ENCODE measurements at places on chromosomes 4 and X.

DNA sequence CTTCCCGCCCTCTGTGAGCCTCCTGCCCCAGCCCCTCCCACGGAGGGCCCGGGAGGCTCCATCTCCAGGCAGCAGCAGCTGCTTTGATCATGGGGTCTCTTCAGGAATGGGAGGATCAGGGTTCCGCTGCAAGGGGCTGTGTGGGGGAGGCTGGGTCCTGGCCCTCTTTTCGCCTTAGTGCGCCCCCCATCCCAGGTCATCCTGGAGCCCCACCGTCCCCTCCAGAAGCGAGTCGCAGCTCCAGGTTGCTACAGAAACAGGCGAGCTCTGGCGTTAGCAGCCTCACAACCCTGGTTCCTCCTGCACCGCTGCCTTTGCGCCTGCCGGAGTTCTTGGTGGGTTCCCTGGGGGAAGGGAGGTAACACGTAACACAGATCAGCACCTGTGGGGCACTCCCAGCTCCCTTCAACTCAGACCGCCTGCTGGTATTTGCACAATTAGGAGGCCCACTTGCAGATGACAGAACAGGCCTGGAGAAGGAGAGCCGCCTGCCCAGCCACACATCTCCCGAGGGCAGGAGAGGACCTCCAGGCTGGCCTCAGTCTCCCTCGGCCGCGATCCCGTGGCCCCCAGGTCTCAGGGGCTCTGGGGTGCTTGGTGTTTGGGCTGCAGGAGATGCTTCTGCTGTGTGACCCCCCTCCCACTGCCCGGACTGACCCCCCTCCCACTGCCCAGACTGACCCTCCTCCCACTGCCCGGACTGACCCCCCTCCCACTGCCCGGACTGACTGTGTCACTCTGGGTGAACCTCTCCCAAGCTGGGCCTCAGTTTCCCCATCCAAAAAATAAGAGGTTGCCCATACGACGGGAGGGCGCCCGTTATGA is 64.2 kb upstream of the ADRA2C start:
- no peak for DNase-seq

DNA sequence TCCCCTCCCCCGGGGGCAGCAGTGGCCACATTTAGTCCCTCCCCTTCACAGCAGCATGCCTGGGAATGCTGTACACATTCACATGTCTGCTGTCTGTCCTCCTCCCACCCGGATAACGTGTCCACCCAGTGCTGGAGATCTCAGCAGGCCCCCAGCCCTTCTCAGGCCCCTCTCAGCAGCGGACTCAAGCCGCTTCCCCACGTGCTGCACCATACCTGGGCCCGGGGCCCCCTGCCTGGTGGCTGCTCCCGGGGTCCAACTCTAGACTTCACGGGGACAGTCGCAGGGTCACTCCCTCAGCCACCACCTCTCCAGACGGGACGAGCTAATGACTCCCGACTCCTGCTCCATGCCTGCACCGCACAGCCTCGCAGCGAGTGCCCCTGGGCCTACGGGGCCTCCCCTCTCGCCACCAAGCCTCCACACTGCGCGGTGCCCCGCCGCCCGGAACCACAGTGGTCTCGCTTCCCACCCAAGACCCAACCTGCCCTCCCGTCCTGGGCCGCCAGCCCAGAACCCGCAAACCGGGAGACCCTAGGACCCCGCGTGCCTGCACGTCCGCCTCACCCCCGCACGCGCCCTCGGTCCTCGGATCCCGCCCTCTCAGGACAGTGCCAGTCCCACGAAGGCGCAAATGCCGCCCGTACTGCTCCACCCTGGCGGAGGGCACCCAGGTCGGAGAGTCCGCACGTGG is 1.3 kb upstream of the PCGF3 start:
- no peak for DNase-seq

DNA sequence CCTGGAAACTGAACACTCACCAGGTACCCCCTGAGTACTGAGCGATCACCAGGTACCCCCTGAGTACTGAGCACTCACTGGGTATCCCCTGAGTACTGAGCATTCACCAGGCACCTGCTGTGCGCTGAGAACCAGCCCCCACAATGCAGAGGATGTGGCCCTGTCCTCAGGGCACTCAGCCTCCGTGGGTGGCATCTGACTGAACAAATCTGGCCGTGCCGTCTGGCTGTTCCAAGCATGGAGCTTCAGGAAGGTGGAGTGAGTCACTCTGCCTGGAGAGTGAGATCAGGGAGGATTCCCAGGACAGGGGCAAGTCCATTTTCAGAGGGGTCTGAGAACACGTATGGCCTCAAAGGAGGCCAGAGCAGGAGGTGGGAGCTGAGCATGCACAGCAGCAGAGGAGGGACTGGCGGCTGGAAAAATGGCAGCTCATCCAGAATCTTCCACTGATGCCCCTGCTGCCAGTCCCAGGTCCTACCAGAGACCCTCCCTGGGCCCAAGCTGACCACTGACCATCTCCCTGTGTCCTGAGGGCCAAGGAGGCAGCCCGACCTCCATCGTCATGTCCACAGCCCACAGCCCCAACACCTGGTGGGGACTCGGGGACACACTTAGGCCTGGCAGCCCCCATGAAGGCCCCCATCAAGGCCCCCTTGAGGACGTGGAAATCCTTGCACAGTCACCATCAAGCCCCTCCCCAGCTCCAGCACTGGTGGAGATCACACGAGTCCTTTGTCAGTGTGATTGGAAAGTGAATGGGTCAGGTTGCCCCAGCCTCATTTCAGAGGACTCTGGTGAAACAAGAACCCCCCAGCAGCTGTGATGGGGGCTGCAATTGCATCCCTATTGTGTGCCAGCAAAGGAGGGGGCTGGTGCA is 94.1 kb downstream of the HMX1 start:
- DNase-seq: no peak

DNA sequence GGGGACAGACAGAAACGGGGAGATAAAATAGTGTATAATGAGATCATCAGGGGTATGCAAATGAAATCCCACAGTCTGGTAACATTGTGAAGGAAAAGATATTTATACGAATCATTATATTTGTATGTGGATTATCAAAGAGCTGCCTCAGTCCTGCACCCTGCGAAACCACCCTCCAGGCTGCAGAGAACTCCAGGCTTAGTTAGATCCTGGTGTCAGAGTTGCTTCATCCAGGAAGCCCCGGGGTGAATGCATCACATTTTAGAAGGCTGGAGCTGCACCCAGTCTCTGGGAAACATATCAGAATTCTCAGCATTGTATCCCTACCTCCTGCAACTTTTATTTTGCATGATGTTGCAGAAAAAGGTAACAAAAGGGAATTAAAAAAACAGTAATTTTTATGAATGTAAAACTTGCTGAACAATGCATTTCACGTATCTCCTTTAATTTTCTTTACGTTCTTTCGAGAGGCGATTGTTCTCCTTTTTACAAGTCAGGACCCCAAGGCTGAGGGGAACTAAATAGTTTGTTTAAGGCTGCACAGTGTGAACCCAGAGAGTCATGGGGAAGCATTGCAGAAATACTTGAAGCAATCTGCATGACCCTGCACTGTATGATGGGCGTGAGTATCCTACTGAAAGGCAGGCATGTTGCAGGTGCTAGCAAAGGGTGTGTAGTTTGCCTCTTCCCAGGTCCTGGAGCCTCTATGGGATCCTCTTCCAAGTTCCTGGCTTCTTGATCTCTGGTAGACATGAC is 299.5 kb upstream of the CLNK start:
- DNase-seq: no peak

- peak; percentile 26 for DNase-seq
These were observed 101.9 kb downstream of the MAML3 start for GRCh38 chr4:140052050-140052449.

DNA sequence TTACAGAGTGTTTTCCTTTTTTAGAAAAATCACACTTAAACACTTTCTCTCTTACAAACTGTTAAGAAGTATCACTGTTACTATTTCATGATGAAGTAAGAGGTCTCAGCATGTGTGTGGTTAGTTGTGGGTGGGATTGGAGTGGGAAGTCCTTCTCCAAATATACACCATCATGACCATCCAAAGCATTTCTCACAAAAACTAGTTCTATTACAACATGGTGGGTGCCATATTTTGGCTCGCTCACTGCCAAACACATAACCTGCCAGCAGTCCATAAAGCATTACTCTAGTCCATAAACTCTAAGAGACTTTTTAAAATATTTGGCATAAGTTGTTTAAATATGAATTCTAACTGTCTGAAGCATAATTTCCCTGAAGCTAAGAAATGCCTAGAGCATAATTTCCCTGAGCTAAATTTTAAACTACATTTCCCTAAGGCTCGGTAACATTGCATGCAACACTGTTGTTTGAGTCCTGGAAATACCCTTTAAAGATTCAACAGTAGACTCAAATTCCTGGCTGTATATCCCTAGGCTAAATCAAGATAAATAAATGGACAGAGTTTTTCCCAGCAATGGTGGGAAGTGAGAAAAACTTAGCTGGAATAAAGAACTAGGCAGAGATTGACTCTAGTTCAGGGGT is 415.0 kb upstream of the INTU start:
- DNase-seq: no peak

DNA sequence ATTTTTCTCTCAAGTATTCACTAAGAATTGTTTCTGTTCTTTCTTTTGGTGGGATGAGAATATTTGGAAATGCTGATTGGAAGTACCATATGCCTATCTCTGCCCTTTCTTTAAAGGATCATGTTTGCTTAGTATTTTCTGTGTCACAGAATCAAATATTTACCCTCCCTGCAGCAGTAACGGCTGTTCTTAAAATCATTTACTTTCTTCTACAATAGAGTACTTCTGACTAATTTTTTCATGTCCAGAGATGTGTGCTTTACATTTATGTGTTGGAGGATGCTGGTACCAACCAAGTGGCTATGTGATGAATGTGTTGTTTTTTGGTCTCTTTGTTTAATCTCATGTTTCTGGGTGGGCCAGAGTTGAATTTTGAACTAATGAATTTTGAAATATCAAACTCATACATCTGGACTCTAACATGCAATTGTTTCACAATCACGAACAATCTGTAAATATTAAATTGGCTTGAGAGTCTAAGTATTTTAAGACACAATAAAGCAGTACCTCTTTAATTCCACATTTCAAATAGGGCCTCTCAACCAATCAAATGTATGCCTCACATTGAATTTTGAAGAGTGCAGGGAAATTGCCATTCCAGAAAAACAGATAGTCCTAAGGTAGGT is 59.4 kb upstream of the ARSJ start:
- no peak for DNase-seq

DNA sequence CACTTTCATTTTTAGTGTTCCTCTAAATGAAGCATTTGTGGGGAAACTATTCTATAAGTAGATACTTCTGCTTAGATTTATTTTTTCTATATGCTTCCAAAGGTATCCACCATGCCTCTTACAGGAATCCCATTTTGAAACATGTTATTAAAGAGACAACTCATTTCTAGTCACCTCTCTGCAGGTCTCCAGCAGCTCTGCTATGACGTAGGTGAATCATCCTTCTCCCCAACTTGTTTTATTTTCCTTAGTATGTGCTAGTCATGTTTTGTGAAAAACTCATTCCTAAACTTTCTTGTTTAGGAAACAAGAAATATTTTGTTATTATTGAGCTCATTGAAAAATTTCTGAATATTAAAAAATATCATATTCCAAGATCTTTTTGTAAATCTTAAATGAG is 12.8 kb downstream of the CXCL8 start:
- no peak for DNase-seq

DNA sequence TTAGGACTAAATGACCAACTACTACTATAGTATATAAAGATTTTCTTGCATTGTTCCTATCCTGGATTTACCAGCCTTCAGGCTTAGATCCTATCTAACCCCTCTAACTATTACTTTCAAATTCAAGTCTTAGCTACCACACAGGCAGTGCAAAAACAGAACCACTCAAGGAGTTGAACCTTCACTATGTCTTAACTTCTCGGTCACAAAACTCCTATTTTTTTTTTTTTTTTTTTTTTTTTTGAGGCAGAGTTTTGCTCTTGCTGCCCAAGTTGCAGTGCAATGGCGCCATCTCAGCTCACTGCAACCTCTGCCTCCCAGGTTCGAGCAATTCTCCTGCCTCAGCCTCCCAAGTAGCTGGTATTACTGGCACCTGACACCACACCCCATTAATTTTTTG is 6.3 kb upstream of the FAM200B start:
- DNase-seq: no peak

- DNase-seq: peak; percentile 1
These were observed 114.3 kb upstream of the TEX13C start for GRCh38 chrX:125205133-125205917.

DNA sequence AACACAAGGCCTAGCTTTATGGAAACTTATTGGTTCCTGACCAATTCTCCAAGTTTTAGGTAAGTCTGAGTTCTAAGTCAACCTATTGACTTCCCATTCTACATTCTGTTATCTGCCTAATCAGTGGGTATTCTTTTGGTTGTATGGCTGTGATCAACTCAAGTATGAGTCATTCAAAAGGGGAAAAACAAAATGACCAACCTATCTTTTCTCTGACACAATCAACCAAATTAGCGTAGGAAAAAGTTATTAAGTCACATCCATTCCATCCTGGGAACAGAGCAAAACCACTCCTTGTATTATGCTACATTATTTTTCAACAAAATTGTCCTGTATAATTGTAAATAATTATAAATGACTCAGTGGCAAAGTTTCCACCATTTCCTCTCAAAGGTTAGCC is 136.2 kb downstream of the SHROOM4 start:
- DNase-seq: no peak

DNA sequence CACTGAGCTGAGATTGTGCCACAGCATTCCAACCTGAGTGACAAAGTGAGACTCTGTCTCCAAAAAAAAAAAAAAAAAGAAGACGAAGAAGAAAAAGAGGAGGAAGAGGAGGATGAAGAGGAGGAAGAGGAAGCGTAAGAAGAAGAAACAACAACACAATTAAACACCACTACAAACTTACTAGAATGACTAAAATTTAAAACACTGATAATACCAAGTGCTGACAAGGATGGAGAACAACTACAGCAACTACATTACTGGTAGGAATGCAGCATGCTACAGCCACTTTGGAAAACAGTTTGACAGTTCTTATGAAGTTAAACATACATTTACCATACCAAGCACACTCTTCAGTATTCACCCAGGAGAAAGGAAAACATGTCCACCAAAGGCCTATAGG is 24.1 kb downstream of the LRBA start:
- no peak for DNase-seq

- no peak for DNase-seq
These were observed 383.0 kb upstream of the INTU start for GRCh38 chr4:127249767-127250108.

DNA sequence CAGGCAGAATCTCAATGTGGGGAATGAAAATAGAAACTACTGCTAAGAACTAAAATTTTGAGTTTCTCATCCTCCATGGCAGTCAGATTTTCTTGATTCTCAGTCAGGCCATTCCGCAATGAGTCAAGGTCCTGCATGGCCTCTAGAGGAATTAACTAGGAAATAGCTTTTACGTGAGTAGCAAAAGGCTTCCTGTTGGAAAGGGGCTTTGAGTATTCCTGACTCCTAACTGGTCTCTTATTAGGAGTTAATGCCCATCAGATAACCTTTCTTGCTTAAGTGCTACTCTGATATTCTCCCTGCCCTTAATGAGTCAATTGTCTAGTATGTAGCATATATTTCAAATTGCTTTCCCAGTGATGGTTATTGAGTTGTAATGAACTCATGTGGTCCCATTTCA is 65.7 kb upstream of the ARHGAP24 start:
- DNase-seq: no peak

DNA sequence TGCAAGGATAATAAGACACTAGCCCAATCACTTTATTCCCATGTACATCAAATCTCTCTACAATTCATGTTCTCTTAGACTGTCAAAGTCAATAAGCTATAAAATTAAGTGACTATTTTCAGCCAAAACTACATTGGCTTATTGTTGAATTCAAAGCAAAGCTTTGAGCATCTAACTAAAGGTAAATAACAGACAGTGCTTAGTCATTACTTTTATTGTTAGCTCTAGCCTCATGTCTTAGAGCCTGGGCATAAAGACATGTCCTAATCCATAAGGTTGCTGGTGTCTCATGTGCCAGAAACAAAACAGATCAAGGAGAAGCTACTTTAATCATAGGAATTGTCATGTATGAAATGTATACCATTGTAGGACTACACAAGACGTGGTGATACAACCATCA is 103.1 kb upstream of the UNC5C start:
- no peak for DNase-seq

Measured in stimulated activated CD4-positive, alpha-beta T cell treated with anti-CD3 and anti-CD28 coated beads, Interleukin-12 subunit alpha, Interleukin-12 subunit beta, amount 100 ng/mL, for 4 hours (primary cell).